ENCODE measurements at places on chromosomes 4 and X. TPM values are rescaled to one million over a fixed set of nuclear protein-coding genes. Genes with fewer than 3 reads are reported as not detected.

The RHOXF2 gene
- total RNA-seq: not detected

The BEX5 gene
- total RNA-seq: 0.21 TPM

DNA sequence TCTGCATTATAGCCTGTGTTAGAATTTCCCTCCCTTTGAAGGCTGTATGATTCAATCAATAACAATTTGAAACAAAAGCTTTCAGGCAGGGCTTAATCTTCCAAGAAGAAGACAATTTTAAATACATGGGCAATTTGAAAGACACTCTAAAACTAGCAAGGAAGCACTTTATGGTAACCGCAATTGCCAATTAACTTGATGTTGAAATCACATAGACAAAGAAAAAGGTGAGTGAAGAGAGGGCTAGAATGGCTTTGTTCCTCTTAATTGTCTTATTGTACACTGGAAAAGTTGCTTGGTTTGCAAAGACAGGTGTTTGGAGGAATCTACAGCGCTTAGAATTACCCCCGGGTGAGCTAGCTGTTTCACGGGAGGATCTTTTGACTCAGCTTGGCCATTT, 74.4 kb upstream of the PRKX start:
- no peak for DNase-seq
- H3K36me3 ChIP-seq: no peaks in the 10 kb centered on the region
- H3K4me3 ChIP-seq: no peak overlapping the region
- H3K27ac ChIP-seq: no peak overlapping the region
- no peaks in the 10 kb centered on the region for H3K4me1 ChIP-seq
- H3K27me3 ChIP-seq: no peaks in the 10 kb centered on the region

The STOX2 gene
- 10.6 TPM for total RNA-seq

The ATOH1 gene
- total RNA-seq: not detected

The UNC5C gene
- 8.2 TPM for total RNA-seq

GRCh38 chr4:54683616-54684346, 26.0 kb downstream of the KIT start:
- no peak overlapping the region for H3K4me3 ChIP-seq
- H3K27me3 ChIP-seq: no peaks in the 10 kb centered on the region
- DNase-seq: peak; percentile 13
- H3K36me3 ChIP-seq: no peaks in the 10 kb centered on the region
- H3K27ac ChIP-seq: no peak overlapping the region

DNA sequence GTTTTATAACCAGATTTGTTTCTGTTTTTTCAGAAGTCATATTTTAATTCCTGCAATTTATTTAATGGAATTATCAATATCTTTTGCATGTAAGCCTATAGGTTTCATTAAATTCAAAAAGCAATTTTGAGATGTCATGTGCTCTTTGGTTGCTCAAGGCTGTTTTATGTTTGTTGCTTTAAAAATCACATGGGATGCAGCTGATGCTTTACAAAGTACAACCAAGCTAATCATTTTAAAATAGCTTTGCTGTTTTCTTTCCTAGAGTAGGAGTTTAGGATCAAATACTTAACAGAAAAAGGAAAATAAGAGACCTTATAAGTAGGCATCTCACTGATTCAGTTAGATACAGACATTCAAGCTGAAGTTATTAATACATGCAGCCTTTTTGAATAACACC, 11.3 kb downstream of the CPEB2 start:
- no peak overlapping the region for H3K4me3 ChIP-seq
- no peaks in the 10 kb centered on the region for H3K27me3 ChIP-seq
- no peaks in the 10 kb centered on the region for H3K36me3 ChIP-seq
- H3K27ac ChIP-seq: no peak overlapping the region
- DNase-seq: no peak

DNA sequence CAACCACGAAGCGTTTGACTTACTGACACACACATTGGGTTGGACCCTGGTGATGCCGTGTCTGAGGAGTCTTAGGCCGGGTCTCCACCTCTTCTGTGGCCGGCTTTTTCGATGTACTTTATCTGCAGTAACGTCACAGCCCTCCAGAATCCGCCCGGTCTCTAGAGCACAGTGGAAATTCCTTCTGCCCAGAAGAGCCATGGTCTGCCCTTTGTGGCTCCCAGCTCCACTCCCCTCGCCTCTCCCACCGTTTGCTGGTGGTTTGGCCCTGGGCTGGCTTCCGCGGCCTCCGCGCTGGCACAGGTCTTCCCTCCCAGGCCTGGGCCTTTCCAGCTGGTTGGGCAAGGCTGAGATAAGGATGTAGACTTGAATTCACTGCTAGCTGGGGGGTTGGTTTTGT, 4.3 kb downstream of the MAEA start:
- no peak overlapping the region for H3K4me3 ChIP-seq
- H3K36me3 ChIP-seq: no peaks in the 10 kb centered on the region
- no peaks in the 10 kb centered on the region for H3K27me3 ChIP-seq
- no peak for DNase-seq
- peak overlapping the region; percentile 13 for H3K27ac ChIP-seq

The CXorf49 gene
- total RNA-seq: not detected

DNA sequence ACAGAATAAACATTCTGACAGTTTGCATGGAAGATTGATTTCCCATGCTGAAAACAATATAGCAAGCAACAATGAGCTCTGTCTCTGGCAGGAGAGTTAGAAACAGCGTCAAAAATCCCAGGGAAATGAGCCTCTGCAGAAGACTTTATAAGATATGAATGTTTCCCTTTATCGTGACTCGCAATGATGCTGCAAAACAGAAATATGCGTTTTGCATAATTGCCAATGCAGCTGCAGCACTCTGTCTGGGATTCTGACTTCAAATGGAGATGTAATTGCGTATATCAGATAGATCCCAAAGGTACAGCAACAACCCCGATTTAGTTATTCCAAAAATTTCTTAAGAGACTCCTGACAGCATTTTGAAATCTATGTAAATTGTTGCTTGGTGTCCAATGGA, 702.4 kb upstream of the EPHA5 start:
- no peak overlapping the region for H3K27ac ChIP-seq
- H3K36me3 ChIP-seq: no peaks in the 10 kb centered on the region
- H3K4me1 ChIP-seq: no peaks in the 10 kb centered on the region
- H3K27me3 ChIP-seq: no peaks in the 10 kb centered on the region

The YIPF7 gene
- total RNA-seq: not detected

The SMPX gene
- total RNA-seq: not detected

The NPY5R gene
- not detected for total RNA-seq

The CXorf65 gene
- not detected for total RNA-seq

DNA sequence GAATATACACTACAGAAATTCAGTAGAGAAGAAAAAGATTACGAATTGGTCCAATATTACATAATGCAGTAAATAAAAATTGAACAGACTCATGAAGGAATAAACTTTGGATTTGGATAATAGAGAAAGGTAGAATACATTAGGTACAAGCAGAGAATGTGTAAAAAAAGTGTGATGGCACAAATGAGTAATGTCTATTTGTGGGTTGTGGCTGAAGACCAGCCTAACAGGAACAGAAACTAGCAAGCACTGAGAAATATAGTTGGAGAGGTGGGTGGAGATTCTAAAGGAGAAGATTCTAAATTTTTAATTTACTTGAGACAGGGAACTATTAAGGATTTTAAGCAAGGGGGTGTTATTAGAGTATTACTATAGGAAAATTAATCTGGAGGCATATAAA, 15.2 kb upstream of the CLOCK start:
- no peaks in the 10 kb centered on the region for H3K4me1 ChIP-seq
- H3K4me3 ChIP-seq: no peak overlapping the region
- H3K36me3 ChIP-seq: no peaks in the 10 kb centered on the region

GRCh38 chr4:189506080-189506479, 434.6 kb upstream of the FRG1 start:
- DNase-seq: no peak
- no peak overlapping the region for H3K27ac ChIP-seq
- H3K4me3 ChIP-seq: no peak overlapping the region
- no peaks in the 10 kb centered on the region for H3K27me3 ChIP-seq
- no peaks in the 10 kb centered on the region for H3K4me1 ChIP-seq

- H3K4me1 ChIP-seq: no peaks in the 10 kb centered on the region
- DNase-seq: no peak
- H3K27me3 ChIP-seq: no peaks in the 10 kb centered on the region
- no peaks in the 10 kb centered on the region for H3K36me3 ChIP-seq
- H3K4me3 ChIP-seq: no peak overlapping the region
Measured at GRCh38 chrX:141468940-141469339, 115.6 kb downstream of the SPANXA1 start.

GRCh38 chr4:111632641-111633151, 512.6 kb upstream of the FAM241A start:
- H3K36me3 ChIP-seq: no peaks in the 10 kb centered on the region
- no peak overlapping the region for H3K4me3 ChIP-seq
- H3K27me3 ChIP-seq: no peaks in the 10 kb centered on the region

- peaks cover 4% of the 10 kb centered on the region for H3K27me3 ChIP-seq
- H3K4me3 ChIP-seq: no peak overlapping the region
- no peaks in the 10 kb centered on the region for H3K36me3 ChIP-seq
- no peak for DNase-seq
Measured at GRCh38 chrX:103250977-103251376, 4.0 kb downstream of the TCEAL8 start.

GRCh38 chrX:72131317-72132294, at the start of gene RTL5:
Gene RTL5 (minus strand): TSS chrX:72131915.
- peaks cover 4% of the 10 kb centered on the region for H3K4me1 ChIP-seq
- no peak within 1 kb of the TSS for H3K27ac ChIP-seq
- H3K36me3 ChIP-seq: no peaks in the 10 kb centered on the region
- H3K4me3 ChIP-seq: peak within 1 kb of the TSS; percentile 56
- no peak for DNase-seq
- peaks cover 2% of the 10 kb centered on the region for H3K27me3 ChIP-seq

- no peaks in the 10 kb centered on the region for H3K4me1 ChIP-seq
- no peak for DNase-seq
- H3K27ac ChIP-seq: no peak overlapping the region
- no peaks in the 10 kb centered on the region for H3K36me3 ChIP-seq
- H3K27me3 ChIP-seq: no peaks in the 10 kb centered on the region
Measured at GRCh38 chrX:70470850-70471289, 26.2 kb downstream of the DLG3 start.

- H3K4me3 ChIP-seq: no peak overlapping the region
- no peaks in the 10 kb centered on the region for H3K4me1 ChIP-seq
- no peaks in the 10 kb centered on the region for H3K36me3 ChIP-seq
- H3K27me3 ChIP-seq: no peaks in the 10 kb centered on the region
Measured at GRCh38 chrX:124344246-124344645, 2.1 kb upstream of the SH2D1A start.

DNA sequence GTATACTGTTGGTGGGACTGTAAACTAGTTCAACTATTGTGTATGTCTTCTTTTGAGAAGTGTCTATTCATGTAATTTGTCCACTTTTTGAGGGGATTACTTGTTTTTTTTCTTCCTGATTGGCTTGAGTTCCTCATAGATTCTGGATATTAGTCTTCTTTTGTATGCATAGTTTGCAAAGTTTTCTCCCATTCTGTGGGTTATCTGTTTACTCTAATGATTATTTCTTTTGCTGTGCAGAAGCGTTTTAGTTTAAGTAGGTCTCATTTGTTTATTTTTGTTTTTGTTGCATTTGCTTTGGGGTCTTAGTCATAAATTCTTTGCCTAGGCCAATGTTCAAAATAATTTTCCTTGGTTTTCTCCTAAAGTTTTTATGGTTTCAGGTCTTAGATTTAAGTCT, 26.6 kb upstream of the ANTXR2 start:
- no peaks in the 10 kb centered on the region for H3K4me1 ChIP-seq
- H3K4me3 ChIP-seq: no peak overlapping the region
- no peak overlapping the region for H3K27ac ChIP-seq
- DNase-seq: no peak
- no peaks in the 10 kb centered on the region for H3K27me3 ChIP-seq

GRCh38 chr4:74188912-74189311, 31.0 kb downstream of the MTHFD2L start:
- no peaks in the 10 kb centered on the region for H3K4me1 ChIP-seq
- H3K27ac ChIP-seq: no peak overlapping the region
- no peaks in the 10 kb centered on the region for H3K27me3 ChIP-seq
- H3K4me3 ChIP-seq: no peak overlapping the region
- no peak for DNase-seq

The CLCN4 gene
- 2.5 TPM for total RNA-seq

The COL4A5 gene
- total RNA-seq: 8.3 TPM

The RXFP1 gene
- total RNA-seq: not detected

DNA sequence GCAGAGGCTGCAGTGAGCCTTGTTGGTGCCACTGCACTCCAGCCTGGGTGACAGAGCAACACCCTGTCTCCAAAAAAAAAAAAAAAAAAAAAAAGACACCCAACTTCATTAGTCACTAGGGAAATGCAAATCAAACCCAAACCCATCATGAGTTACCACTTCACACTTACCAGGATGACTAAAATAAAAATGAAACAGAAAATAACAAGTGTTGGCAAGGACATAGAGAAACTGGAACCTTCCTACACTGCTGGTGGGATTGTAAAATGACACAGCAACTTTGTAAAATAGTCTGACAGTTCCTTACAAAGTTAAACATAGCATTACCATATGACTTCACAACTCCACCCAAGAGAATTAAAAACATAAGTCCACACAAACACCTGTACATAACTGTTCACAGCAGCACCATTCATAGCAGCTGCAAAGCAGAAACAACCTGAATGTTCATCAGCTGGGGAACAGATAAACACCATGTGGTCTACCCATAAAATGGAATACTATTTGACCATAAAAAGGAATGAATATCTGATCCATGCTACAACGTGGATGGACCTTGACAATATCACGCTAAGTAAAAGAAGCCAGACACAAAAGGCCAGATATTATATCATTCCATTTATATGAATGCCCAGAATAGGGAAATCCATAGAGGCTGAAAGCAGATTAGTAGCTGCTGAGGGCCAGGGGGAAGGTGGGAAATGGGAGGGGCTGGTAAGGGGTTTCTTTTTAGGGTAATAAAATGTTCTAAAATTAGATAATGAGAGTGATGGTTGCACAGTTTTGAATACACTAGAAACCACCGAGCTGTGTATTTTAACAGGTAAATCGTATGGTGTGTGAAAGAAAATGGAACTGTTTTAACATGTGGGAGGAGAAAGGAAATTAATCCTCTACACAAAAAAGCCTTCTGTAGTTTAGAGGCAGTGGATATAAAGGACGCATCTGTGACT, 18.3 kb downstream of the CD99L2 start:
- H3K27me3 ChIP-seq: no peaks in the 10 kb centered on the region
- no peak overlapping the region for H3K4me3 ChIP-seq
- H3K27ac ChIP-seq: no peak overlapping the region
- DNase-seq: no peak

The S100P gene
- total RNA-seq: 2.3 TPM

DNA sequence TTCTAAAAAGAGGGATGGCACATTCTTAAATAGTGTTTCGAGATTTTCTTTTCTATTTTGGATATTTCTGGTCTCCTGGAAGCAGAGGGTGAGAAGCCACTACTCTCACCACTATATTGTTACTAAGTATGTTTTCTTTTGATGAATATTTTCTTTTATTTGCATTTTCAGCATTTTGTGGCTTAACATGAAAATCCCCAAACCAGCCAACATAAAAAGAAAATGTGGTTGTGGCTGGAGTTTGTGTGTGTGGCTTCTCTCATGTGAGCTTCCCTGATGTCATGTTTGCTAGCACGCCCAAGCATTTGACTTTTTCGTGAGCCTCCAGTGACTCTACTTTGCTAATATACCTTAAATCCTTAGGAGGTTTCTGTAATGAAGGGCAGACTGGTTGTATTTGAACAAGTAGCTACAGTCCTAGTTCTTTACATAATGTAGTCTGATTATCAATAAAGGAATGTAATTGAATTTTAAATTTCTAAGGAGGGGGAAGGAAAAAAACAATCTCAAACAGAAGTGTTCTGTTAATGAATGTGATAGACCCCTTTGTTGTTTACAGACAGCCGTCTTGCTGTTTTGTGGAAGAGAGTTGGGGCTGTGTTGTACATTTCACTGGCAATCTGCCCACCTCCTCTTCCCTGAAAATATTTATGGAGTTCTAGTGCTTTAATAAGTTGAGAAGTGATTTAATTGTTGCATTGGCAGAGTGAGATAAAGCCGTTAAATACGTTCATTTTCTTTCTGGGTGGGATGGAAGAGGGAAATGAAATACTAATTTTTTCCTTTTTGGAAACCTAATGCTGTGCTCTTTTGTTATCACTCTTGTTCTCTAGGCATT, 114.6 kb downstream of the ARHGAP10 start:
- no peak overlapping the region for H3K4me3 ChIP-seq
- no peaks in the 10 kb centered on the region for H3K27me3 ChIP-seq
- DNase-seq: no peak
